ENCODE measurements at places on chromosomes 11 and 22.
A peak's percentile ranks its signal among the peaks of the same experiment; 100 is the strongest.

GRCh38 chr11:111419641-111420327, 40.7 kb upstream of the POU2AF1 start:
- DNase-seq, result no peak

DNA sequence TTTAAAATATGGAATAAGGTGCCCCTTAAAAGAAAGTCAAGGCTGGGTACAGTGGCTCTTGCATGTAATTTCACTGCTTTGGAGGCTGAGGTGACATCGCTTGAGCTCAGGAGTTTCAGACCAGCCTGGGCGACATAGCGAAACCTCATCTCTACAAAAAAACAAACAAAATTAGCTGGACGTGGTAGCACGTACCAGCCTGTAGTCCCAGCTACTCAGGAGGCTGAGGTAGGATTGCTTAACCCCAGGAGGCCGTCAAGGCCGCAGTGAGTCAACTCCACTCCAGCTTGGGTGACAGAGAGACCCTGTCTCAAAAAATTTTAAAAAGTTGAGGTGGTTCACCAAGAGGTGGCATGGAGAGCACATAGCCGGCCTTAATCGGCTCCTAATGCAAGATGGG, 17.7 kb upstream of the ADORA2A start:
- DNase-seq, result no peak

- no peak for DNase-seq
Observed at GRCh38 chr22:44889255-44889878, 120.4 kb downstream of the PHF21B start.

- DNase-seq, result no peak
Observed at GRCh38 chr11:2942447-2942846, 13.2 kb upstream of the PHLDA2 start.

- DNase-seq, result no peak
Observed at GRCh38 chr22:42281706-42282251, 11.3 kb upstream of the TCF20 start.

- DNase-seq, result no peak
Observed at GRCh38 chr11:30511408-30511807, 74.7 kb downstream of the MPPED2 start.

- DNase-seq, result no peak
Observed at GRCh38 chr11:64566915-64567891, 23.8 kb upstream of the SLC22A12 start.

DNA sequence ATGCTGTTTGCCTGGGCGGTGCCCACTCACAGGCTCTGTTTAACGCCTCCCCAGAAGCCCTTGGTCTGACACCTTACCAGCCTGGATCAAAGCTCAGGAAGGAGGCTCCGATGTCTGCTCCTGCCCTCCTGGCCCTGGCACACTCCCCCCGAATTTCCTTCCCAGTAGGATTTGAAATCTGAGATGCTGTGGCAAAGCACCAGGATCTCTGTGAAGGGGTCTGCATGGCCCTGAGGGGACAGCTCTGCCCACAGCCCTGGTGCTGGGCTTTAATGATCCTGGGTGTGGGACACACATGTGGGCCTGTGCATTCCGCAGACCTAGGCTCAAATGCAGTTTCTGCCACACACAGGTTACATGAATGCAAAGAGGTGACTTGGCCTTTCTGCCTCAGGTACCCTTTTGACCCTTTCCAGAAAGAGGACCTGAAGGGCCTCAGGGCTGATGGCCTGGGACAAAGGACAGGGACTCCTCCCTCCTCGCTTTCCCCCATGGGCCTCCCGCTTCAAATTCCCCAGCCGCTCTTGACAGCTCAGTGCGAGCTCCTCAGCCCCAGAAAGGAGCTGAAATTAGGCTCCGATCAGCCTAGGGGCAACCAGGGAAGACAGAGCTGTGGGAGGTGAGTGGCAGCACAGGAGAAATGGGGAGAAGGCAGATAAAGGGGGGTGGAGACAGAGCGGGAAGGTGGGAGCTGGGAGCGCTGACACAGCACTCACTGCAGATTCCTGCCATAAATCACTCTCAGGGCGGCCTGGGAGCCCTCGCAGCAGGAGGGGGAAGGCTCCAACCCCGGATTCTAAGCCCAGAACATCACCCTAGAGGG, 41.3 kb downstream of the TRIM29 start:
- DNase-seq, result no peak

DNA sequence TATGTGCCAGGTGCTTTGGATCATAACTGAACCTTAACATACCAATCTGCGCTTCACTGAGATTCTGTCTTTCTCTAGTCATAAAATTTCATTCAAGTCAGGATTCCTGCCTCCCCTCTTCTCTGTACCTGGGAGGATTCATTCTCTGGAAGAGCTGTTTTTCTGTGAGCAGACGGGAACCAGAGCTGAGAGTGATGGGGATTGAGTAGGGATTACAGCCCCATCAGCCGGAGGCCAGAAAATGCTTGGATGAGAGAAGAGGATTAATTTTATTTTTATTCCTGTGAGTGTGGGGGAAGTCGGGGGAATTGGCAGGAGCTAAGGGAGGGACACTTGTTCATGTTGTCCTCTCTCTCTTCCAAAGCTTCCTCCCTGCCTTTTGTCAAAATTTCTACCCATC, 4.7 kb downstream of the STX3 start:
- DNase-seq, result no peak

GRCh38 chr11:65857500-65857852, 504 bp downstream of the CFL1 start:
- DNase-seq, result peak; percentile 61

GRCh38 chr11:64371201-64371600, 12.2 kb downstream of the RPS6KA4 start:
- DNase-seq, result no peak

GRCh38 chr11:130198964-130199363, 39.4 kb downstream of the ST14 start:
- no peak for DNase-seq

DNA sequence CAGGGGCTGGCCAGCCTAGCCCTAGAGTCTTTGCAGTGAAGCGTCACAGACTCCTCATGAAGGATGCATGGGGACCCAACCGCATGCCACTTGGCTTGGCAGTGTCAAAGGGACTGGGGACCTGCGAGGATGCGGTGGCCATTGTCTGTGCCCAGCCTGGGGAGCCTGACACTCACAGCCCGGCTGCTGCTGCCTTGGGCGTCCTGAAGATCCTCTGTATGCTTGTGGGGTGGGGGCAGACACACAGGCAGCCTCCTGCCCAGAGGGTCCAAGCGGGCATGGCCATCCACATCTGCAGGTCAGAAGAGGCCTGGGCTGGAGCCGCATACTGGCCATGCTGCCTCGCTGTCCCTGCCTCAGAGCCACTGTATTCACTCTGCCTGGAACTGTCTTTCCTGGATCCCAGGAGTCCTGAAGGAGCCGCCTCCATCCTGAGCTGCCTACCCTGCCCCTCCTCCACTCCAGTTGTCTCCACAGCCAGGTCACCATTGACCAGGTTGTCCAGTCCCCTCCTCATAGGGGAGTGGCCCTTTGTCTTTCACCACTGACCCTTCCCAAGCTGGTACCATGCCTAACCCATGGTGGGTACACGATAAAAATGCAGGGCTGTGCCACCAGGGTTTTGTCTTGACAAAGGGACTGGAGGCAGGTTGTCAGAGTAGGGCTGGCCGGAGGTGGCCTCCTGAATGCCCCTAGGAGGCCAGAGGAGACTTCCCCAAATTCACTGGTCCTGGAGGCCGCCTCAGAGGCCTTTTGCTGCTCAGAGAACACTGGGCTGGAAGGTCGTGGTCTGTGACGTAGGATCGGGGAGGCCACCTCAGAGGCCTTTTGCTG, 107.0 kb downstream of the KCNQ1OT1 start:
- no peak for DNase-seq

- DNase-seq, result no peak
Observed at GRCh38 chr11:429391-429790, 12.4 kb downstream of the ANO9 start.

DNA sequence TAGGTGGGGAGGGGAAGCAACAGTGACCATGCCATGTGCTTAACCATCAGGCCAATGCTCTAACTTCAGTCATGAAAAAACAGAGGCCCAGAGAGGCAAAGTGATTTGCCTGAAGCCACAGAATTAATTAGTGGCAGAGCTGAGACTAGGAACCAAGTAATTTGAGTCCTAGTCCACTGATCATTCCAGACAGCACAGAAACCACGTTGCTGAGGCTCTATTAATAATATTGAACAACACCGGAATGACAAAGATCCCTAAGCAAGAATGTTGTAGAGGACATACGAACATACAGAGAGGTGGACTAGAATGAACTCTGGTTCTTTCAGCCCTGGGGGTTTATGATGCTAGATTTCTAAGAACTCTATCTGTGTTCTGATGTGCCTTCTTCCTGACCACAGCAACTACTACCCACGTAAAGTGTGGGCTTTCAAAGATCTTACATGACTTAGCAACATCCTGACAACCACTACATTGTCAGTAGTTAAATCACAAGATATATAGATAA, 92.3 kb downstream of the GAB2 start:
- no peak for DNase-seq

DNA sequence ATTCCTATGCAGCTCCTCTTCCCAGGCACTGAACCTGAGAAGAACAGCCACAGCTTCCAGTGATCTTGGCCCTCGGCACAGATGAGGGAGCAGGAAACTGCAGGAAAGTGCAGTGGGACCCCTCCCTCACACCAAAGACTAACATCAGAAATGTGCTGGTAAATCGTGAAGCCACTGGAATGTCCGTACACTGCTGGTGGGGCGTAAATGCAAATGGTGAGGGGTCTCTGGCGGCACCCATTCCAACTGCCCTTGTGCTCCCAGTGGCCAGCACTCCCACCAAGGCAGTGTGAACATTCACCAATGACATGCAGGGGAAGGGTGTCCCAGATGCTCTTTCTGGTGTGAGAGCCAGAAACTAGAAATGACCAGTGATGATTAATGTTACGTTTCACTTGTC, 574.0 kb downstream of the BRD1 start:
- no peak for DNase-seq

DNA sequence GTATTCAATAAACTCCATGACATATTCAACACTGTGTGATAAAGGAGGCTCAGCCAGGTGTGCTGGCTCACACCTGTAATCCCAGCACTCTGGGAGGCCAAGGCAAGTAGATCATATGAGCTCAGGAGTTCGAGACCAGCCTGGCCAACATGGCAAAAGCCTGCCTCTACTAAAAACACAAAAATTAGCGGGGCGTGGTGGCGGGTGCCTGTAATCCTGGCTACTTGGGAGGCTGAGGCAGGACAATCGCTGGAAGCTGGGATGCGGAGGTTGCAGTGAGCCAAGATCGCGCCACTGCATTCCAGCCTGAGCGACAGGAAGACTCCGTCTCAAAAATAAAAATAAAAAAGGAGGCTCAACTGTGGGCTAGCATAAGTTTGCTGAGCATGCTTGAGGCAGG, 4.1 kb upstream of the SLC25A18 start:
- no peak for DNase-seq

DNA sequence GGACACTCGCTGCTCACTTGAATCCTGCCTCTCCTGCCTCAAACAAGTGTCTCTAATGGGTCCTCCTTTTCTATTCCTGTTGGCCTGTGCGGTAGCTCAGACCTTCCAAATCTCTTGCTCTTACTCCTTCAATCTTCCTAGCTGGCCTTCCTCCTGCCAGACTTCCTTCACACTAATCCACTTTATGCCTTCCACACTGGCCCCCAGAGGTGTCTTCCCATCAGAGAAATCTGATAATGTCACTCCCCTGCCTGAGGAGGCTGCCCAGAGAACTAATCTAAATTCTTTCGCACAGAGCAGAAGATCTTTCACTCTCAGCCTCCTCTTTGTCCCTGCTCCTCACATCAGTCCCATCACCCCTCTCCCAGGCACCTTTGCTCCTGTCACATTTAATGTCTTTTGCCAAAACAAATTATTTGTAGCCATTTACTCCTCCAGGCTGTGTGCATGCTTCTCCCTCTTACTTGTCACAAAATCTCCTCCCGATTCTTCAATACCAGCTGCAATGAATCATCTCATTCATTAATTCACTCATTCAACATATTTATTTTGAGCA, 175.7 kb downstream of the MAML2 start:
- DNase-seq, result no peak

GRCh38 chr11:119483341-119483880, 60.4 kb upstream of the THY1 start:
- no peak for DNase-seq
